GF-D8 (cell line): ENCODE measurements at places on chromosomes 12 and 14.

GRCh38 chr14:36843410-36843809 lies 181.8 kb downstream of the PAX9 start:
- no peak for DNase-seq

- no peak for DNase-seq
These were observed 1.8 kb downstream of the EID3 start for GRCh38 chr12:104305349-104305748.

DNA sequence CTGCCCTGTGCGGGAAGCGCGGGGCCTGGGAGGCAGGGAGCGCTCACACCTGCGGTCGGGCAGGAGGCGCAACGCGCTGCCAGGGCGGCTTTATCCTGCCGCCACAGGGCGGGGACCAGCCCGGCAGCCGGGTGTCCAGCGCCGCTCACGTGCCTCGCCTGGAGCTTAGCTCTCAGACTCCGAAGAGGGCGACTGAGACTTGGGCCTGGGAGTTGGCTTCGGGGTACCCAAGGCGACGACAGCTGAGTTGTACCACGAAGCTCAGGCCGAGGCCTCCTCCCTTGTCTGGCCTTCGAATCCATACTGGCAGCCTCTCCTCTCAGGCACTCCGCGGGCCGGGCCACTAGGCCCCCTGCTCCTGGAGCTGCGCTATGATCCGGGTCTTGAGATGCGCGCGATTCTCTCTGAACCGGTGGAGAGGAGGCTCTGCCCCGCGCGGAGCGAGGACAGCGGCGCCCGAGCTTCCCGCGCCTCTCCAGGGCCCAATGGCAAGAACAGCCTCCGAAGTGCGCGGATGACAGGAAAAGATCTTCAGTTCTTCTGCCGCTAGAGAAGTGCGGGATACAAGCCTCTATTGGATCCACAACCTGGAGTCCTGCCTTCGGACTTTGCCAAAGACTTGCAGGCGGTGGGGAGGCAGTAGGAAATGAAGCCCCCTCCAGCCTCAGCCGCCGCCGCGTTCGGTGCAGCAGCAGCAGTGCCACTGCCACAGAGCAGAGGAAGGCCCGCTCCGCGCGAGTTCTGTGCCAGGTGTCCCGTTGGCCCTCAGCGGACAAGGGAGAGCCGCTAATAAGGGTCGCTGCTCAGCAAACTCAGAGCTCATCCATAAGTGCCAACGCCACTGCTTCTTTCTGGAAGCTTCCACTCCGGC lies 6.8 kb downstream of the SIX1 start:
- DNase-seq: no peak

DNA sequence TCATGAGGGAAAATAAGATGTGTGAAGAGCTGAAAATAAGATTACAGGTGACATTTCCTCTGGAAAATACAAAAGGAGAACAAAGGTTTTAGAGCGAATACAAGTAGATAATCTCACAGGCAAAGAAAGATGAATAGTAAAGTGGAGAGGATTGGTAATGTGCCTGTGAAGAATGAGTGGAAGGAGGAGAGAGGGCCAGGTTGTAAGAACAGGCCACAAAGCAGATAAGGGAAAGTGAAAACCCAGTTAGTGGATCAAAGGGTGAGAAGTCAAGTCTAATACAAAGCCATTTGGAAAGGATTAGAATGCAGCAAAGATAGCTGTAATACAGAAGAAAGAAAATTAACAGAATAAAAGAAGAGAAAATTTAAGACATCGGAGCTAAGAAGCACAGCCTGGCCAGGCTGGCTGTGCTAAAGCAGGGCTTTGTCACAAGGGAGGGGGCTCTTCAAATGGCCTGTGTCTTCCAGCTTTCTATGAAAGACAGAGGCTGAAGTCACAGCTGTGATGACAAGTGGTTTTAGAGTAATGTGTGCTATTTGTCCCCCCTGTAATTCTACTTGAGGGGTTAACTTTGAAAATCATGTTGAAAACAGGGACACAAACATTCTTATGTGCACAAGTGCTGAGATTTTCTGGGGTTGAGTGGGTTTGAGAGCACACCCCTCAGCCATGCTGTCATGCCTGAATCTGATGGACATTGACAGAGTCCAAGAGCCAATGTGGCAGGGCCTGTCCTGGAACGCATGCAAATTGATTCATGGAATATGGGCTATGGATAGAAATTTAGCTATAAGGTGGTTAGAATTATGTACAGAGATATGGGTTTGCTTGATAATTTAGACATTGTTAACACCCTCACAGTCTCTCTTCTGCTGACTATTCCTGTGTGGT lies 344.5 kb upstream of the NAV3 start:
- DNase-seq: no peak

DNA sequence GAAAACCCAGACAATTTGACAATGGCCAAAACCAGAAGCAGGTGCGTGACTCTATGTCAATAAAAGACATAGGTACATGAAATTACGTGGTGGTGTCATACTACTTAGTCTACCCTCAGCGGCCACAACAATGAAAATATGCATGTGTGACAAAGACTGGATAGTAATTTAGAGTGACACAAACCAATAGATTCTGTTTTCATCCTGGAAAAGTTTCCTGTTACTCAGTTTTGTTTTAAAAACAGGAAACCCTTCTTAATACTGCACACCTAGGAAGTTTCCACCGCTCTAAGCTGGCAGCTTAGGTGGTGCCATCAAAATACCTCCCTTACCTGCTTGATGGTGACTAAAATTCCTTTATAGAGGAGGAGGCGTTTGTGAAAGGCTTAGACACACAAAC lies 15.1 kb downstream of the POU6F1 start:
- no peak for DNase-seq
